ENCODE measurements at places on chromosomes 16 and 17.
A peak's percentile ranks its signal among the peaks of the same experiment; 100 is the strongest.

DNA sequence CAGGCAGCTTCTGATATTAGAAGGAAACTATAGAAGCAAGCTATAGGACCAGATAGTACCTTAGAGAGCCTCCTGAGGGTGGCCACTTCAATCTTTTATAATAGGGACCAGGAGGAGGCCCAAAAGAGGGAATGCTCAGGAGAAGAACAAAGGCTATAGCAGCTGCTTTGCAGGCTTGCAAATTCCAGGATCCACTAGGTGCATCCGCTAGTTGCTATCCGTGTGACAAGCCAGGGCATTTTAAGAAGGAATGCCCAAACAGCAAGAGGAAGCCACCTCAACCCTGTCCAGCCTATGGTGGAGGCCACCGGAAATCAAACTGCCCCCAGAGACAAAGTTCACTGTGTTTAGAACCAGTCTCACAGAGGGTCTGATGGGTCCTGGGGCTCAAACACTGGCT, 192.6 kb upstream of the KIF2B start:
- DNase-seq = no peak

GRCh38 chr16:57998486-57998885, 2.0 kb downstream of the ZNF319 start:
- DNase-seq = peak; percentile 37

DNA sequence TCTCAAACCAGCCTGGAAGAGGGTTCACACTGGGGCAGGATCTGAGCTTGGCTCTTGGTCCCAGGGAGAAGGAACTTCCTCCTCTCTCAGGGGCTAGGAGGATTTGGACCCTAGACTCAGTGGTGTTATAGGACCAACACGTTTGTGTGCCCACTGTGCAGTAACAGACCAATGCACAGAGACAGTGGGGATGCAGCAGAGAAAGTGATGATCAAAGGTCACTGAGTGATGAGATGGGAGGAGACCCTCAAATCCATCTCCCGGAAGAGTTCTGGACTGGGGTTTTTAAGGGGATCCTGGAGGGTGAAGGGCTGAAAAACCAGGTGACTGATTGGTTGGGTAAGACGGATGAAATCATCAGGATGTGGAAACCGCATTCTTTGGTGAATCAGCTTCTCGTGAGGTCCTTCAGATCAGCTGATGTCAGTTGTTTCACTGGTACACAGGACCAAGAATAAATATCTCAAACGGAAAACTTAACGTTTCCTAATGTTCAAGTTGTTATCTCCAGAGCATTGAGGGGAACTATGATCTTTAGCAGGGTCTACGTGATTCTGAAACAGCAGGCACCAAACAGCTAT, 3.3 kb upstream of the VAC14 start:
- DNase-seq = no peak

GRCh38 chr17:83152745-83153611, 73.6 kb downstream of the METRNL start:
- no peak for DNase-seq

- DNase-seq = no peak
Observed at GRCh38 chr17:28657756-28658155, 4.0 kb downstream of the SDF2 start.

GRCh38 chr16:22330326-22330725, 33.1 kb downstream of the POLR3E start:
- DNase-seq = no peak

- DNase-seq = no peak
Observed at GRCh38 chr17:83177611-83178532, 98.5 kb downstream of the METRNL start.

- no peak for DNase-seq
Observed at GRCh38 chr17:76642994-76643393, 563 bp downstream of the ST6GALNAC1 start.

DNA sequence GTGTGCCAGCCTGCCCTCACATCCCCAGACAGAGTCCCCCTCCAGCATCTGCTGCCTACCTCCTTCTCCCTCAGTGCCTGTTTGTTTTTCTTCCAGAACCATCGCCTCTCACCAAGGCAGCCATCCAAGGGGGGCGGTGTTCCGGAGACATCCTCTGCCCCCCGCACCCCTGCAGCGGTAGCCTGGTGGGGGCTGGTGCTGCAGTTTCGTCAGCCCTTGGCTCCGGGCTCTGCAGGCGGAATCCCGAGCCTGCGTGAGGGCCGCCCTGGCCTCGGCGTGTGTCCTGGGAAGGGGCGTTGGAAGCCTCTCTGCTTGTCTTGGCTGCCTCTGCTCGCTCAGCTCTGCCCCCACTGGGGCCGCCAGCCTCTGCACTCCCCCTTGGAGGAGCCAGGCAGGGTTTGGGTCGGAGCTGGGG, 126.0 kb upstream of the CIBAR2 start:
- DNase-seq = no peak

DNA sequence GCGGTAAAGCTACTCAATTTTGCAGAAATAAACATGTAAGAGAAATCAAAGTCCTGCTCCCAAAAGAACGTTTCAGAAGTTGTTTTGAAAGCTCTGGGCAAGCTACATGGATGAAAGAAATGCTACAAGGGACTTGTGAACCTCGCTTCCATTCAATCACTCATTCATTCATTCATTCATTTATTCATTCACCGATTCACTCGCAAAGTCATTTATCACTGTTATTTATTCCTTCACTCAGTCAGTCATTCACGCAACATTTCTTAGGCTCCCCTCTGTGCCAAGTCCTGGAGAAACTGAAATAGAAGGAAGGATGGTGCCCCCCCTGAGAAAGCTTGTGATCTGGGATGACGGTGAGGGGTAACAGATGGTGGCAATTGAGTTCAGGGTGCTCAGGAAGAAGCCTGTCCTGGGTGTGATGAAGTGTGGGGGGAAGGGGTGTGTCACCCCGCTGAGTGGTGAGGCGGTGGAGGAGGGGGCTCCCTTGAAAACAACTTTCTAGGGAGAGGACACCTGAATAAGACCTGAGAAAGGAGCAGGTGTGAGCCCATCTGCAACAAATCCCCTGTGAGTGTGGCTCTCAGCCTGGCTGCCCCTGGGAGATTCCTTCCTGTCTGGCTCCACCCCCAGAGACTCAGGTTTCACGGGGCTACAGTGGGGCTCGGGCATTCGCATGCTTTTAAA, 36.3 kb upstream of the PRSS54 start:
- DNase-seq = no peak

GRCh38 chr16:9177861-9178260, 86.4 kb downstream of the HAPSTR1 start:
- no peak for DNase-seq

- no peak for DNase-seq
Observed at GRCh38 chr16:77393955-77394354, 40.9 kb downstream of the ADAMTS18 start.

- DNase-seq = no peak
Observed at GRCh38 chr17:12619459-12620199, 46.1 kb upstream of the MYOCD start.

- DNase-seq = no peak
Observed at GRCh38 chr17:8362651-8363332, 13.7 kb downstream of the KRABD2 start.

GRCh38 chr16:85310868-85311585, 198.8 kb upstream of the CIBAR2 start:
- no peak for DNase-seq

DNA sequence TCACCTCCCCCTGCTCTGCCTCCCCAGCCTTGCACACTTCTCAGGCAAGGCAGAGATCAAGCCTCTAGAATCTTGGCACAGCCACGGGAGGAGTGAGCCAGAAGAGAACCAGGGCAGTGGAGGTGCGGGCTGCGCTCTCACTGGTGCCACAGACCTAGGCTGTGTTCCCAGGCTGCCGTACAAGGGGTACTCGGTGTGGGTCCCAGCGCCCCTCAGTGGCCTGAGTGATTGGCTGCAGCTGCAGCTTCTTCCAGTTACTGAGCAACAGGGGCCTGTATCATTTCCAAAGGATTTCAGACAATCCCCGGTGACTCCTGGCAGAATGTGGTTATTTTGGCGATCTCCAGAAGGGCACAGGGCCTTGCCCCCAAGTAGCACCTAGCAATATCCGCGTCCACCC, 1852.1 kb downstream of the TP53TG3F start:
- no peak for DNase-seq

DNA sequence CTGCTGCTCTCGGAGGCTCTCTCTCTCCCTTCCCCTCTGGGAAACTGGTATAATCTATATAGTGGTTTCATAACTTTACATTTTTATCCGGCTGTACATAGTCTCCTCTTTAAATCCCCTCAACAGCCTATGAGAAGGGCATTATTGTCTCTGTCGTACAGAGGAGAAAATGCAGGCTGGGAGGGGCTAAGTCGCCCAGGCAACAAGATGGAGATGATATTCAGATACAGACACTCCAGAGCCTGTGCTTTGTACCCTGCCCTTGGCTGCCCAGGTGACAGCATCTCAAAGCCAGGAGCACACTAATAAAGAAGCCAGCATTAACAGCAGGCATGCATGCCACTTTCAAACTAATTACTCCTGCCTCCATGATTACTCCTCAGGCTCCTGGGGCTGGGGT, 4.7 kb upstream of the EIF1 start:
- no peak for DNase-seq

DNA sequence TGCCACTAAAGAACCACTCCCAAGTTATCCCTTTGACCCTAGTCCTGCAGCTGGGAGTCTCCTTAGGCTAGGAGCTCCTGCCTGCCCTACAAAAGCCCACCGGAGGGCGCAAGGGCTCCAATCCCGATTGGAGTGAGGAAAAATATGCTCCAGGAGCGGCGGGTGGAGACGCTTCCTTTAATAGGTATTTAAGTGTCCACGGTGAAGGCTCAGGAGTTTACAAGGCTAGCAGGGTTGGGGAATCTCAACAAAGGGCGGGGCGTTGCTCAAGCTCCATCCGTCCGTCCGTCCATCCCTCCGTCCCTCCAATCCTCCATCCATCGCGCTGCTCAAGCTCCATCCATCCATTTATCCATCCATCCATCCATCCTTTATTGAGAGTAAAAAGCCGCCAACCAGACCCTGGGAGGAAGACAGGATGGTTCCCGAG, 556 bp upstream of the SPNS1 start:
- DNase-seq = no peak

DNA sequence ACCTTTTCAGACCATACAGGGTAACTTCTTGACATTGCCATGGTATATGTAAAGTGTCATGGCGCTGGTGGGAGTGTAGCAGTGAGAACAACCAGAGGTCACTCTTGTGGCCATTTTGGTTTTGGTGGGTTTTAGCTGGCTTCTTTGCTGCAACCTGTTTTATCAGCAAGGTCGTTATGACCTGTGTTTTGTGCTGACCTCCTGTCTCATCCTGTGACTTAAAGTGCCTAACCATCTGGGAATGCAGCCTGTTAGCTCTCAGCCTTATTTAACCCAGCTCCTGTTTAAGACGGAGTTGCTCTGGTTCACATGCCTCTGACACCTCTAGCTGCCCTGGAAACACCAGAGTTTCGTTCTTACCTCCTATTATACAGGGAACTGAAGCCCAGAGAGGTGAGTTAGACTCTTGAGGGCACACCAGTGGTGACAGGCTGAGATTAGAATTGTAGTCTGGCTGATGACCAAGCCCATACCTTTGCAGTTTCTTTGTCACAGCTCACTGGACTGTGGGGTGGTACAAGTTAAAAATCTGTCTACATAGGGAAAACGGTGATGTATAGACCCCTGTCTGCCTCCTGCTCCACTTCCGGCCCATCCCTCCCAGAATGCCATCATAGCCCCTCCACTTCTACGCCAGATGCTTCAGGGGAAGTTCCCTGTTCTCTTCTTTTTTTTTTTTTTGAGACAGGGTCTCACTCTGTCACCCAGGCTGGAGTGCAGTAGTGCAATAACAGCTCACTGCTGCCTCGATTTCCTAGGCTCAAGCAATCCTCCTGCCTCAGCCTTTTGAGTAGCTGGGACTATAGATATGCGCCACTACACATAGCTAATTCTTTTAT, 21.0 kb downstream of the KSR1 start:
- DNase-seq = no peak

GRCh38 chr17:13154398-13154797, 136.6 kb upstream of the ELAC2 start:
- no peak for DNase-seq

- DNase-seq = no peak
Observed at GRCh38 chr17:27808628-27809027, 8.3 kb upstream of the NOS2 start.

DNA sequence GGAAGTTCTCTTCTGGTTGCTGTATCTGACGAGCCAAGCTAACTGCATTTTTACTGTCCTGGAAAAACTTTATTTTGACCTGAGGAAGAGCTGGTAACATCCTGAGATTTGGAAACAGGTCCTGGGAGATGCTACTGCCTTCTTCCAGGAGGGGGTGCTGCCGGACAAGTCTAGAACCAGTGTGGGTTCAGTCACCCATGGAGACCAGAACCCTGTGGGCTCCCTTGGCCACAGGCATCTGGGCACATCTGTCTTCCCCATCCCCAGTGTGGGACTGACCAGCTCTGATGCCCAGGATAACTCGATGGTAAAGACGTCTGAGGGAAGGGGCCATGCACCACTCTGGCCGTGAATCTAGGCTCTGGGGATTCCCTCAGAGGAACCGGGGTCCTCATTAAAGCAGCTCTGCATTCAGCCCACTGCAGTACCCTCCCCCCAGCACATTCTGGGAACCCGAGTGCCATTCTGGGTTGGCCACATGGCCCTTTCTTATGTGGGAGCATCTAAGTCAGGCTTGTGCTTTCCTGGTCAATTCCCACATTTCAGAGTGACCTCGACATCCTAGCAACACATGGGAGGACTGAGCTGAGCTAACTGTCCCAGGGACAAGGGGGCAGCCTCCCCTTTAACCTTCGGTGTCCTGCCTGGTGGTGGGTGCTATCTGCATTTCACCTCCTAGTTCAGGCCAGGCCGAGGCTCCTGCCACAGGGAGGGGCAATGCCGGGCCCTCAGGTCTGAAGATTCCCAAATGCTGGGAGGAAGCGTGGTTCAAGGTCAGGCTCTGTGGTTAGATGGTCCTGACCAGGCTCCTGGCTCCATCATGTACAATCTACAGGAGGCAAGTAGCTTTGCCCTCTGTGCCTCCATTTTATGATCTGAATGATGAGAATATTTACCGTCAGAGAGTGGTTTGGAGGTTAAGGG, 6.4 kb downstream of the C16orf86 start:
- no peak for DNase-seq

DNA sequence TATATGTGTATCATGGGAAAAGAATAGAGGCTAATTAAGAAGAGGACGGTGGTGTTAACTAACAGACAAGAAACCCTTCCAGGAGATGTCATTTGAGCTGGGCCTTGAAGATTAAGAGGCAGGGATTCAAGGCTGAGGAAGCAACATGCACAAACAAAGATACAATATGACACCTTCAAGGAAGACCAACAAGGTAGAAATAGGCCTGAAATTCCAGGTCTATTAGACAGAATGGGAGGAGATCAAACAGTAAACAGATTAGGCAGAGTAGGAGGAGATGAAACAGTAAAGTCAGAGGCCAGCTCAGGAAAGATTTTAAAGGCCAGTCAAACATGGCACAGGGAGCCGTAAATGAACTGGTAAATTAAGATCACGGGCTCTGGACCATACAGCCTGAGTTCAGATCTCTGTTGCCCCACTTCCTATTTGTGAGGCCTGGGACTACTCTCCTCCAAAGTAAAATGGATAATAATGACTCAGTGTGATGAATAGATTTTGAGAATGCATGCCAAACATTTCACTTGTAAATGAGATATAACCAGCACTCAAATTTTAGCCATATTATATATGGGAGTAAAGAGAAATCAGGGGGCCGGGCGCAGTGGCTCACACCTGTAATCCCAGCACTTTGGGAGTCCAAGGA, 38.9 kb downstream of the USP31 start:
- DNase-seq = no peak

- DNase-seq = no peak
Observed at GRCh38 chr16:26189536-26189935, 497.8 kb downstream of the HS3ST4 start.
